ENCODE measurements at places on chromosomes 13 and 19. TPM values are rescaled to one million over a fixed set of nuclear protein-coding genes. Genes with fewer than 3 reads are reported as not detected.

Gene KCNN4
- 0.50 TPM for total RNA-seq

Gene CYP2A7
- not detected for total RNA-seq

DNA sequence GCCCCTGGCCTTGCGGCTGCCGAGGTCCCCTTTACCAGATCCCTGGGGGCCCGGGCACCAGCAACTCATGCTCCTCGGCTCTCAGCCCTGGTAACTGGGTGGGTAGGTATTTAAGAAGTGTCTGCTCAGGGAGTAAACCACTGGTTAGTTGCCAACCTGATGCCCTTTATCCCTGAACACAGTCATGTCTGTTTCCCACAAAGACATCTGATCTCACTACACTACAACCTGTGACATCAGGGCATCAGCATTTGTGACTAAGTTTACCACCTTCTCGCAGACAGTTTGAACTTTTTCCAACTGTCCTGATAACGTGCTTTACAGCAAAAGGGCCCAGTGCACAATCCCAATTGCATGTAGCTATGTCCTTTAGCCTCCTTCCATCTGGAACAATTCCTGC is 22.0 kb downstream of the GGACT start:
- DNase-seq: no peak

- no peak for DNase-seq
Observed at GRCh38 chr13:78784014-78784750, 125.2 kb upstream of the OBI1 start.

- no peak for DNase-seq
Observed at GRCh38 chr13:35848336-35849255, 282.6 kb downstream of the DCLK1 start.

DNA sequence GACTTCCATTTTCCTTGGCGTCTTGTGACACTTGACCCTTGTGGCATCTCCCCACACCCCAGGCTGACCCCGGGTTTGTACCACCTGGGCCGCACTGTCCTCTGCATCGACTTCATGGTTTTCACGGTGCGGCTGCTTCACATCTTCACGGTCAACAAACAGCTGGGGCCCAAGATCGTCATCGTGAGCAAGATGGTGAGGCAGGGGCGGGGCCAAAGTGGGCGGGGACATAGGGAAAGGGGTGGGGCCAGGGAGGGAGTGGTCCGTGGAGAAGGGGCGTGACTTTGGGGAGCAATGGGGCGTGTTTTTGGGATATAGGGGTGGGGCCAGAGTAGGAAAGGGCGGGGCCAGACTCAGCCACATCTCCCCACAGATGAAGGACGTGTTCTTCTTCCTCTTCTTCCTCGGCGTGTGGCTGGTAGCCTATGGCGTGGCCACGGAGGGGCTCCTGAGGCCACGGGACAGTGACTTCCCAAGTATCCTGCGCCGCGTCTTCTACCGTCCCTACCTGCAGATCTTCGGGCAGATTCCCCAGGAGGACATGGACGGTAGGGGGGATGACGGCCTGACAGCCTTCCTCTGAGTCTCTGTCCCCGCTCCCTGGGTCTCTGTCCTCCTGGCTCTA is 42.8 kb downstream of the TRPM4 start:
- no peak for DNase-seq

DNA sequence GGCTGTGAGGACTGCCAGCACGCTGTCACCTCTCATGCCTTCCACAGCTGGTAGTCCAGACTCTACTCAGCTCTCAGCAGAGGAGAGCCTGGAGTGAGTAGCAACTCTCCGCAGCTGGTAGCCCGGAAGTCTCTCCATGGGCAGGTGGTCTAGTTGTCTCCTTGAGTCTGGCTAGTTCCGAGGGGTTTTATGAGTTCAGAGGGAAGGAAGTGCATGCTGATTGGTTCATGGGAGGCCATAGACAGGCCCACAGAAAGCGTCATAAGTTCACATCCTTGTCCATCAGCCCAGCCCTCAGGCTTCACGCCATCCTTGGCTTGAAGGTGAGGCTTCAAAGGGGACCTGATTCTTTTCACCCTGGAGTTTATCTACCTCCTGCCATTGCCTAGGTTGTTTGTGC is 2662.4 kb upstream of the PCDH20 start:
- no peak for DNase-seq
